K562 (cell line): ENCODE measurements at places on chromosomes 4 and X.

DNA sequence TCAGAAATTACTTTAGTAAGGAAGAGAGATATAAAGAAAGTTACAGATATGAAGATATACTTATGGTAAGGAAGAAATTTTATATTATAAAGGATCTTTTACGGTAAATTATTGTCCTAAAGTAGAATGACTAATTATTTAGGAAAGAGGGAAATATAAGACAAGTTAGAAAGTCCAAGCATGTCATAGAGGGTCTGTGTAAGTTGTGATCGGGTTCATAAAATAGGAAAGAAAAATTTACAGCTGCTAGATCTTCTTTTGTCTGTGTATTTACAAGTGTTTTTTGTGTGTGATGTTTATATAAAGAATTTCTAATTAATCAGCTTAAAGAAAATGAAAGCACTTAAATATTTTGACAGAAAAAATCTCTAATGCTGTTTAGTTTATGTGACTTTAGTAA is 1054.9 kb upstream of the DIAPH2 start:
- DNase-seq = no peak

DNA sequence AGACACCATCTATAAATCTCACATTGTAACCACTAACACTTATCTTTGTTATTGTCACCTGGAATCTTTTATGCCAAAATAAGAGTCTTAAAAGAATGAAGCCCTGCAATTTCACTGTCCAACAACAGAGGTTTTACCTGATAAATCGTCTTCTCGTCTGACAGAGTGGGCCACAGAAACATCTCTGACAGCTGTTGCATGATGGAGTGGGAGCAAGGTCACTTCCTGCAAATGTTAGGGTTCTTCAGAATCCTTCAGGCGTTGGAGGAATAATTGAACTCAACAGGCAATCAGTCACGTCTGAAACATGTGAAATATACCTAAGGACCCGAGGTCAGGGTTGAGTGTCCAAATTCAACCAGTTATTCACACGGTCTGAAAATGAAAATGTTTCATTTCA is 353.6 kb downstream of the TRIML1 start:
- DNase-seq = no peak

DNA sequence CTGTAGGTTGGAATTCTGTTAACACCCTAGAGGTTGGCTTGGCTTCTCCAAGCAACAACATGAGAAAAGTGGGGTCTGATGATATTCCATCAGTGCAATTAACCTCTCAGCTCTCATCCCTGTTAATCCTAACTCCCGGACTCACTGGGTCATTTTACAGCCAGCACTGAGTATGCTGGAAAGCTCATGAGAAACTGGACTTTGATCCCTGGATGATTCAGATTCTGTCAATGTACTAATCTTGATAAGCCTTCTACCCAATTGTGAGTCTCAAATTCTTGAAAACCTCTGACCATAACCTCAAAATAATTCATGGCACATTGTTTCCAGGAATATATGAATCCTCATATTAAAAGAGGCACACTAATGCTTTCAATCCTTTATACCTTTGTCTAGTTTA is 244.3 kb upstream of the DCAF8L1 start:
- DNase-seq = no peak

DNA sequence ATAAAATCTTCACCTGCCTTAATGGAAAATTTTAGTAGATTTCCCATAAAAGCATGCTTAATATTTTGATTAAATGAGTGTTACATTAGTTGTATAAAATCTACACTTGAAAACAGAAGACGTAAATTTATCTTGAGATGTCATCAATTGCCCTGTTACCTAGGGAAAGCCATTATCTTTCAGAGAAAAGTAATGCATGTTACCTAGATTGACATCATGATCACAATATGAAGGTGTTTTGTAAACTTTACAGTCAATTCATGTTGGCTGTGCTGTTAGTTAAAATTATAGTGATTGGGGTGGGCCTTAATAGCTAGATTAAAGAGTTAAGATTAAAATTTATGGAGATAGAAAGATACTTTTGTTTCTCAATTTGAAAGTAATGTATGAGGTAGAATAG is 293.2 kb upstream of the PCDH18 start:
- no peak for DNase-seq

- no peak for DNase-seq
Observed at GRCh38 chr4:110629214-110629754, 6.4 kb upstream of the PITX2 start.

GRCh38 chrX:56563231-56564161 is at the start of gene UBQLN2:
TSS of gene UBQLN2 (plus strand) at chrX:56563627. CDS start at chrX:56563874, 247 bp downstream.
- DNase-seq = peak; percentile 66

DNA sequence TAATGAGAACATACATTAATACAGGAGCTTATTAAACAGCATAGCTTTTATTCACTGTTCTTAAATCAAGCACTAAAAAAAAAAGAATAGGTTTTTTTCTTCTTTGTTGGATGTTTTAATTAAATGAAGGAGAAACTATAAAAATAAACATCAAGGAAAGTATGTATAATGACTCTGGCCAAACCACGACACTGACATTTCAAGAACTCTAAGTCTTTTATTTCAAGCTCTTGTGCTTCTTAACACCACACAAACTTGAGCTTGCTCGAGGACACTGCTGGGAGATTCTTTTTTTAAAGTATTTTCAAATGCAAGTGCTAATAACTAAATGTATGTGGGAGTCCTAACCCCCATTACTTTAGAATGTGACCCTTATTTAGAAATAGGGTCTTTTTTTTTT is 204.9 kb upstream of the PPARGC1A start:
- no peak for DNase-seq

DNA sequence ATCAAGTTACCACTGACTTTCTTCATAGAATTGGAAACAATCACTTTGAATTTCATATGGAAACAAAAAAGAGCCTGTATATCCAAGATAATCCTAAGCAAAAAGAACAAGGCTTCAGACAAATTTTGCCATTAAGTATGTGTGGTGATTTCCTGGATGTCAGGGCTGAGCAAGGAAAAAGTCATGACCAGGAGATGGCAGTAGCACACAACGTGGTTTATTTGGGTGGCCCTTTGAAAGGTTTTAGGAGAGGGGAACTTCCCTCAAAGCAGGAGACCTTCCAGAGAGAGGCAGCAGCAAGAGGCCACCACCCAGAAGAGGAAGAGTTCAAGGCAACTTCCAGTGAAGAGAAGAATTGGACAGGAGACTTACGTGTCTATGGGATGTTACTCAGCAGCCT is 18.1 kb upstream of the ZXDB start:
- DNase-seq = no peak

DNA sequence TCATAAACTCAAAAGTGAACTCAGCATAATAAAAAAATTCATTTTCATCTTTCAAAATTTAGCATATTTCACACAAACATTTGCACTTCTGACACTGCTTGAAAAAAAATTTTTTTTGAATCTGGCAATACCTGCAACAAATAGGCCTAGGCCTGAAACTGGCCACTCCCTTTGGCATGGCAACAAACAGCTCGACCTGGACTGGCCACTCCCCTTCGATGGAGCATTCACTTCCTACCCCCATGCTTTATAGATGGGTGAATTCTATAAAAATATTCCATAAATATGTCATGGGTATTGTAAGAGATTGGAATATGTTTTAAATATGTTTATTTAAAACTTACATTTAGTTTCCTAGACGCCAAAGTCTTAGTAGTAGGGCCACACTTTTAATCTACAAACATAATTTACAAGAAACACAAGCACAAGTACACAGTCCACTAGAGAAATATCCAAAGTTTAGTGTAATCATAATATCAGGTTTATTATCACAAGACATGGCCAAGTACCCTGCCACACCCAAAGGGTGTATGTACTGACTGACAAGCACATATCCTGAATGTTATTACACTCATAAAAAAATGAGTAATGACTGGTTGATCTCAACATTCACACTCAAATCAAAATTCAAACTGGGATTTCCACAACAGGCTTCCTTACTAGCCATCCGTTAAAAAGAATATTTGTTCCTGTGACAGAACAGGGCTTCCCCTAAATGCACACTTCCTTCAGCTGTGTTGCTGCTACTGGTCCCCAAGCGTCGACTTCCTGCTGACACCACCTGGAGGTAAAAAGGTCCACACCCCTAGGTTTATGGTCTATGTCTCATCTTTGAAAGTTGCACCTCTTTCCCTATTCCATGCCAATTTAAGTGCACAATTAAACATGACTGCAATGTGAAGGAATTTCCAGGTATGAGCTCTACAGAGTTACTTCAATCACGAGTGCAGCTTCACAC is 271.5 kb downstream of the NR3C2 start:
- no peak for DNase-seq

- no peak for DNase-seq
Observed at GRCh38 chr4:99323756-99324155, 2.6 kb upstream of the ADH1B start.

DNA sequence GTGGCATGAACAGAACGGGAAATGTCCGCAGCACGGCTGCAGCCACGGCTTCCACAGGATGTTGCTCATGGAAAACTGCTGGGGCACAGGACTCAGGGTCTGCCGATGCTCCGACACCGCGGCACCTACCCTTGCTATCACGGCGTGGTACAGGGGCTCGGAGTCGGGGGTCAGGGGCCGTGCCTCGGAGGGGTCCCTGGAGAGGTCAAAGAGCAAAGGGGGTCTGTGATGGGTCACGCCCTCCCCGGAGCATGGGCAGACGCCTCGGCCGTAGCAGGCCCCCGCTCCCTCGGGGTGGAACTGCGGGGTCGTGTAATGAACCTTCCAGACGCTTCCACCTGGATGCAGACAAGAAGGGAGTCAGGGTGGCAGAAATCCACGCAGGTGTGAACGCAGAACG is 21.8 kb downstream of the ARSD start:
- no peak for DNase-seq

DNA sequence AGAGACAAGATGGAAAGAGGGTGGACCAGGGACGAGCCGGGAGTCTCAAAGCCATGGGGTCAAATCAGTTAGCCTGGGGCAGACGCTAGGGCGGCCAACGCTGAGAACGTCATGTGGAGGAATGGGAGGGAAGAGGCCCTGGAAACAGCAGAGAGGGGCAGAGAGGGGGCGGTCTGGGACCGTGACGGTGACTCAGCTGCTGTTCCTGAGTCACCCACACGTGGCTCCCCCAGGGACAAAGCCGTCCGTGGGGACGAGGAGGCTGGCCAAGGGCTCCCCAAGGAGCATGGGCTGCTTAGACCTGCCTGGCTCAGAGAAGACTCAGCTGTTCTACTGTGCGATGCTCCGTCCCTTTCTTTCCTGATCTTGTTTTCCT is 108.4 kb upstream of the LRPAP1 start:
- peak; percentile 30 for DNase-seq

DNA sequence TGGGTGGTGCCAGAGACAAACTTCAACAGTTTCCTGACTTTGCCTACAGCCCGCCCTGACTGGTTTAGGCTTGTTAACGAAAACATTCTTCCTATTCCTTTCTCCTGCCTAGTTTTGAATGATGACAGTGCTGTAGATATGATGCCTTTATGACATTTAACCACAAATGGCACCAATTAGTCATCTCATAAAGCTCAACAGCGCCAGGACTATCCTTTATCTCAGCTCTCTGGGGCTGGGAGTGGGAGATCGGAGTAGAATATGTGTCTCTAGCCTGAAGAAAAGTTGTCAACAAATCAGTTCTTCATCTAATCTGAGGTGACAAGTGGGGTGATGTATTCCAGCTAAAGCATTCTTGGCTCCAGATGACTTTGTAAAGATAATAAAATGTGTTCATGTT is 64.6 kb upstream of the SH3RF1 start:
- no peak for DNase-seq

DNA sequence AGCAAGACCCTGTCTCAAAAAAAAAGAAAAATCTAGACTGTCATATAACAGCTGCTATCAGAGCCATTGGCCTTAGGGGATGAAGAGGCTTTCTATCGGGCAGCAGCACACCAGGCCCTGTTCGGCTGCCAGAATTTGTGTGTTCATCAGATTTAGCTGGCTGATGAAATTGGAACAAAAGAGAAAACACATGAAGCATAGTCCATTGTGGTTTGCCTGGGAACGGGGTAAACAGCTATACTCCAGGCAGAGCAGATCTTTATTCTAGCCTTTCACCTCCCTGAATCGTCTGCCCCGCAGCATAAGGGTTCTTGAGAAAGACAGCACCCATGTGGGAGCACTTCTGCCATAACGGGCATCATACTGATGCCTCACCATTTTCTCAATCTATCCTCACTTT is 11.6 kb downstream of the TKTL1 start:
- no peak for DNase-seq

- no peak for DNase-seq
Observed at GRCh38 chr4:178415925-178416324, 973.7 kb upstream of the AGA start.

DNA sequence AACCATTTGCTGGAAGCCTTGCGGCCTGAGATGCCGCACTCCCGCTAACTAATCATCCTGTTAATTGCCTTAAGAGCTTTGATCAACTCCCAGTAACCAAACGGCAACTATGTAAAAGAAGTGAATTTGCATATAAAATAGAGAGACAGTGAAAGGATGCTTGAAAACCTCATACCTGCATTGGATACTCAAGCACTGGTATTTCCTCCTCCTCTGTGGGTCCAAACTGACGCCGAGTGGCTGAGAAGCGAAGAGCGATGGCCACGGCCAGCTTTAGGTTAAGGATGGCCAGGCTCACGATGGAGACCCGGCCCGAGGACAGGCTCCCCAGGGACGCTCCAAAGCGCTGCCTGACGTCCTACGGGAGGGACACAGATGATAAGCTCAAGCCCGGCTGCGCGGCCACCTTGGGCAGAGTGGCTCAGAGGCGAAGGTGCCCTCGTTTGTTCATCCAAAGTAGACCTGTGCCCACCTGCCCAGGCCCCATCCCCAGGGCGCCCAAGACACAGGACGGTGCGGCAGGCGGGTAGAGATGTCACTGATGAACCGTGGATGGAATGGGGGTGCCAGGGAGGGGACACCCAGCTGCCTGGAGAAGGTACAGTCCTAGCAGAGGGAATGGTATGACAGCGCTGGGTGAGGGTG is 43.6 kb downstream of the ACOX3 start:
- DNase-seq = no peak

- DNase-seq = peak; percentile 5
Observed at GRCh38 chrX:15206306-15206705, 63.6 kb downstream of the ASB9 start.

- no peak for DNase-seq
Observed at GRCh38 chr4:9812501-9813340, 31.3 kb downstream of the DRD5 start.

- no peak for DNase-seq
Observed at GRCh38 chr4:186702940-186703339, 20.7 kb downstream of the FAT1 start.

DNA sequence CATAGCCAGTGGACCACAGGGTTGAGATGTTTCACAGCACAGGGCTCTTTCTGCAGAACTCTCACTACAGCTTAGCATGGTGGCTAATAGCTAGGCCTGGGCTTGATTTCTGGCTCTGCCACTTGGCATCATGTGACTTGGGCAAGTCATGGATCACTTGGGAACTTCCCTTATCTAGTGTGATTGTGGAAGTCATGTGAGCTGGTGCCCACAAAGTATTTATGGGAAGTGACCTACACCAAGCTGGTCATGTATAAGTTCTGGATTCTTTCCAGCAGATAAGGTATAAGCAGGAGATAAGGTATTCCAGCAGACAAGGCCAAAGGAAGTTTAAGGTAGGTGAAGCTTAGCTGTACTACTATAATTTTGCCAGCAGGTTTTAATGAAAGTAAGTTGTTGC is 61.0 kb downstream of the REELD1 start:
- DNase-seq = no peak

GRCh38 chr4:81143183-81143582 is 71.8 kb downstream of the PRKG2 start:
- no peak for DNase-seq

- DNase-seq = no peak
Observed at GRCh38 chrX:151912221-151912620, 468 bp upstream of the MAGEA4 start.
